Trophoblast cell (in vitro differentiated cells and primary cell): ENCODE measurements at places on chromosomes 7 and 10.

- H3K4me1 ChIP-seq: no peaks in the 10 kb centered on the region
- H3K36me3 ChIP-seq: no peaks in the 10 kb centered on the region
- no peaks in the 10 kb centered on the region for H3K27me3 ChIP-seq
Observed at GRCh38 chr7:118846977-118847376, 622.5 kb downstream of the ANKRD7 start.

DNA sequence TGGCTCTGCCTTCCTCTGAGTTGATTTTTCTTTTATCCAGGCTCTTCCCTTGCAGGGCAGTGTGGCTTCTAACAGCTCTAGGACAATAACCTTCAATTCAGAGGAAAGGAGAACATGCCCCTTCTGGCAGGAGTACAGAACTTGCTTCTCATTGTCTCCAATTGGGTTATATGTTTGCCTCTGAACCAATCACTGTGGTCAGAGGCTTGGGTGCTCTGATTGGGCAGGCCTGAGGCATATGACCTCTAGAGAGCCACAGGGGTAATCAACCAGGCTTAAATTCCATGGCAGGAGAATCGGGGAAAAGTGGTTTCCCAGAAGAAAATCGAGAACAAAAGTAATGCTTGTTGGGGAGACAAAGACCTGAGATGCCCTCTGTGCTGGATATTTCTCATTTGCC, 240.0 kb downstream of the REEP3 start:
- H3K4me1 ChIP-seq: no peaks in the 10 kb centered on the region
- no peak overlapping the region for H3K27ac ChIP-seq
- H3K27me3 ChIP-seq: no peaks in the 10 kb centered on the region
- no peak for DNase-seq
- H3K36me3 ChIP-seq: no peaks in the 10 kb centered on the region
- no peak overlapping the region for H3K4me3 ChIP-seq

DNA sequence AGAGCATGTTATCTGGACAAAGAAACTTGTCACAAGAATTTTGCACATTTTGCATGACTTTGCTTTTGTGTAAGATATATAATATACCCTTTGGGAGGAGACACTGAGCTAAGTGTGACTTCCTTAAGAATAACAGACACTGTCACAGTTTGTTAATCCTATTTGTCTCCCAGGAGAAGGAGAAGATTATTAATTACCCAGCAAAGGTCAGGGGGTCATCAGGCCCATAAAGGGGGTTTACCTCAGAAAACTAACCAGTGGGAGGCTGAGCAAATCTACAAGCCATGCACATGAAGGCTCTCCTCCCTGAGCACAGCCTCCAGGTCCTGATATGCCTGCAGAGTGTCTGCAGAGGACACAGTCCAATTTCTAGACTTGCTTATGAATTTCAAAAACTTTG, 10.1 kb upstream of the MET start:
- no peak overlapping the region for H3K27ac ChIP-seq
- H3K27me3 ChIP-seq: no peaks in the 10 kb centered on the region
- H3K4me3 ChIP-seq: no peak overlapping the region
- H3K4me1 ChIP-seq: no peaks in the 10 kb centered on the region

DNA sequence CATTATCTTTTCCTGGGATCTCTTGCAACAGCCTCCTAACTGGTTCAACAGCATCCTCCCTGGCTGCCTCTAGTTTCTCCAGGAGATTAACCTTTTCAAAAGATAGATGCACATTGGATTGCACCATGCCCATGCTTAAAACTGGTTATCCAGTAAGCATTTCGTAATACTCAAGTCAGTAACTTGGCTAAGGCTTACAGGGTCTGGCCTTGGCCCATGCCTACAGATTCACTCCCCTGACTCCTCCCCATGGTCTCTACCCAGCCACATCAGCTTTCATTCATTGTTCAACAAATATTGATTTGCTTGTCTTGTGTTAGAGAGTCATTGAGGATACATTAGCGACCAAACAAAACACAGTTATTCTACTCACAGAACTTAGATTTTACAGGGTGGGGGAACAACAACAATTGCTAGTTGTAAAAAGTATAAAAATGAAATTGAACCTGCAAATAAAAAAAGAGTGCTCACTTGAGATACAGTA, 1.8 kb upstream of the KIF20B start:
- no peaks in the 10 kb centered on the region for H3K27me3 ChIP-seq
- H3K36me3 ChIP-seq: no peaks in the 10 kb centered on the region
- H3K4me1 ChIP-seq: peaks cover 5% of the 10 kb centered on the region
- DNase-seq: peak; percentile 93
- no peak overlapping the region for H3K4me3 ChIP-seq

DNA sequence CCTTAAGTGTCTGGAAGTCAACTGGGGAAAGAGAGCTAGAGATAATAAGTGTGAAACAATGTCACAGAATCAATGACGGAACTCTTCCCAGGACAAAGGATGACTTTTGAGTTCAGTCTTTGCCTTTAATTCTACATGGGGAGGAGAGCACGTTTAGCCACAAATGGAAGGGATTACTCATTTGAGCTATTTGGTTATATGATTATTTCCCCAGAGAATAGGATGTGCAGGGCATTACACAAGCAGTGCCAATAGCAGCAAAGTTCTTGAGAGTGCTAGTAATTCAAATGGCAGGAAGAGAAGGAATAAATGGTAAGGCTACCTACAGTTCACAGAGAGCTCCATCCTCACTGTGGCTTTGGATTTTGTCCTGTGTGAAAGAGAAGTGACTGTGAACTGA, 6.0 kb downstream of the EGFR start:
- H3K4me3 ChIP-seq: no peak overlapping the region
- no peak overlapping the region for H3K27ac ChIP-seq
- peaks cover 10% of the 10 kb centered on the region for H3K4me1 ChIP-seq
- H3K27me3 ChIP-seq: no peaks in the 10 kb centered on the region
- H3K36me3 ChIP-seq: peaks cover 4% of the 10 kb centered on the region

DNA sequence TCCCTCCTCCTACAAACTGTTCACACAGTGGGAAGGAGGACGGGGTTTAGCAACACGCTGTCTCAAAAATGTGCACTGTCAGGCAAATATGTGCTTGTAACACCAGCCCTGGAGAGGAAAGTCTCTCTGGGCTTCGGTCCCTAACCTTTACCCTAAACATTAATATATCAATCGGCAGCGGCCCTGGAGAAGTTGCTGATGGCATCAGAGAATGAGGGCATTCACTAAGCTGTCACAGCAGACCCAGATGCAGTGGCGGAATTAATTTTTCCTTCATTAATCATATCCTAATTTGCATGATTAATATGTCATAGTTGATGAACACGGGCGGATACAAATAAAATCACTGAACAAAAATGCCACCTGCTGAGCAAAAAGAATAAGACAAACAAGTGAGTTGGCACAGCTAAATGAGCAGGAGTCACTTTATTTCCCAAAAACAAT, 45.2 kb upstream of the INSIG1 start:
- H3K4me1 ChIP-seq: peaks cover 2% of the 10 kb centered on the region
- DNase-seq: peak; percentile 68
- H3K27me3 ChIP-seq: no peaks in the 10 kb centered on the region
- no peak overlapping the region for H3K27ac ChIP-seq

DNA sequence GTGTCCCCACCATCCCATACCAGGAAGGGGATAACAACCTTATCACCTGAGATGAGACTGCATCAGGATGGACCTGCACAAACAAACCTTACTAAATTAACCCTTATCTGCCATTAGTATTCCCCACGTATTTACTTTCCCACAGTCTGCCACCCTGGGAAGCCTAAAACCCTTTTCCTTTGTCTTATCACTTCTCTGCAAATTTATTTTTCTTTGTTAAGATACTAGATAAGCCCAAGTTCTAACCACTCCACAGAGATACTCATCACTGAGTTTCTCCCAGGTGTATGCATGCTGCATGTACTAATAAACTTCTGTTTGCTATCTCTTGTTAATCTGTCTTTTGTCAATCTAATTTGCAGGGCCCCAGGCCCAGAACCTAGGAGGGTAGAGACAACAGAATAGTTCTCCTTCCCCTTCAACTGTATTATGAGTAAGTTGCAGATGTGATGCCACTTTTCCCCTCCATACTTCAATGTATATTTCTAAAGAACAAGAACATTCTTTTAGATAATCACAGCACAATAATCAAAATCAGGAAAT, 66.0 kb downstream of the ELMO1 start:
- DNase-seq: no peak
- no peak overlapping the region for H3K4me3 ChIP-seq
- H3K36me3 ChIP-seq: peaks cover 5% of the 10 kb centered on the region
- no peak overlapping the region for H3K27ac ChIP-seq

DNA sequence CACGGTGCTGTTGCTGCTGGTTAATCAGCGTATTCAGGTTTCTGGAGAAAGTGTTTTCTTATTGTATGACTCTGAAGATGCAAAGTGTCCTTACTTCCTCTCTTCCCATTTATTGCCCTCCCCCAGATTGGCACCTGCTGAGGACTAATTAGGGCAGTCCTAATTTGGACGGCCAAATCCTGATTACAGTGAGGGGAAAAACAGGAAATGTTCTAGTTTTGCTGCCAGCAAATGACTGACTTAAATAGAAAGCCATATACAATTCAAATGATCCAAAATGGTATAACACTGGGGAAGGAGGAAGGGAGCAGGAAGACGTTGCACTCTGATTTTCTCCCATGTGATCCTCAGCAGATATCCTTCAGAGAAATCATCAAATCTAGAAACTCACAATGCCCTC, 222.4 kb upstream of the LRGUK start:
- DNase-seq: no peak
- H3K36me3 ChIP-seq: no peaks in the 10 kb centered on the region
- no peaks in the 10 kb centered on the region for H3K27me3 ChIP-seq
- H3K27ac ChIP-seq: no peak overlapping the region
- no peaks in the 10 kb centered on the region for H3K4me1 ChIP-seq
- no peak overlapping the region for H3K4me3 ChIP-seq

- H3K4me1 ChIP-seq: no peaks in the 10 kb centered on the region
- no peaks in the 10 kb centered on the region for H3K27me3 ChIP-seq
- H3K27ac ChIP-seq: no peak overlapping the region
- no peaks in the 10 kb centered on the region for H3K36me3 ChIP-seq
- DNase-seq: peak; percentile 27
- H3K4me3 ChIP-seq: no peak overlapping the region
Observed at GRCh38 chr10:52213321-52213752, 100.7 kb upstream of the DKK1 start.

DNA sequence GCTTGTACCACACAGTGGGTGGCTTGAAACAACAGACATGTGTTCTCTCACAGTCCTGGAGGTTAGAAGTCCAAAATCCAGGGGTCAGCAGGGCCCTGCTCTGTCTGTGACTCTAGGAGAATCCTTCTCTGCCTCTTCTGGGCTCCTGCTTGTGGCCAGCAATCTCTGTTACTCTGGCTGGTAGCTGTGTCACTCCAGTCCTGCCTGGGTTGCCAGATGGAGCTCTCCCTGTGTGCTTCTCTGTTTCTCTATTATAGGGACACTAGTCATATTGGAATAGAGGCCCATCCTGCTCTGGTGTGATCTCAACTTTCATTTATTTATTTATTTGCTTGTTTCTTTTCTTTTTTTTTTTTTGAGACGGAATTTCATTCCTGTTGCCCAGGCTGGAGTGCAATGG, 276.6 kb upstream of the GALNT17 start:
- H3K4me1 ChIP-seq: no peaks in the 10 kb centered on the region
- no peaks in the 10 kb centered on the region for H3K36me3 ChIP-seq
- H3K4me3 ChIP-seq: no peak overlapping the region
- H3K27ac ChIP-seq: no peak overlapping the region
- no peak for DNase-seq

DNA sequence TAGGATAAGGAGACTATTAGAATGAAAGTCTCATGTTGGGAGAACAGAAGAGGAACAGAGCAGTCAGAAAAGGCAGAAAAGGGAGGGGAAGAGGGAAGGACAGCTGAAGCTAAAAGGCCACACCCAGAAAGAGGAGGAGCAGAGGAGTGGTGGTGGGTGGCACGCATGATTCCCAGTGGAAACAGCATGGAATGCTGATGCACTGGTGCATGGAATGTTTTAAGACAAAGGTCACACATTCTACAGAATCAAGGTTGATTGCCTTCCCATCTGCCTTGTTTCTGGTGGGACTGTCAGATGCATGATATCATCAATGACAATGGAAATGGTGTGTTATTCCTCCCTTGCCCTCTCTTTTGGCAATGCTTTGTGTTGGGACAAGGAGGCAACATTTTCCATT, 285.4 kb upstream of the MKI67 start:
- H3K36me3 ChIP-seq: no peaks in the 10 kb centered on the region
- H3K4me1 ChIP-seq: peaks cover 2% of the 10 kb centered on the region
- peak; percentile 6 for DNase-seq
- no peak overlapping the region for H3K4me3 ChIP-seq
- H3K27ac ChIP-seq: no peak overlapping the region

DNA sequence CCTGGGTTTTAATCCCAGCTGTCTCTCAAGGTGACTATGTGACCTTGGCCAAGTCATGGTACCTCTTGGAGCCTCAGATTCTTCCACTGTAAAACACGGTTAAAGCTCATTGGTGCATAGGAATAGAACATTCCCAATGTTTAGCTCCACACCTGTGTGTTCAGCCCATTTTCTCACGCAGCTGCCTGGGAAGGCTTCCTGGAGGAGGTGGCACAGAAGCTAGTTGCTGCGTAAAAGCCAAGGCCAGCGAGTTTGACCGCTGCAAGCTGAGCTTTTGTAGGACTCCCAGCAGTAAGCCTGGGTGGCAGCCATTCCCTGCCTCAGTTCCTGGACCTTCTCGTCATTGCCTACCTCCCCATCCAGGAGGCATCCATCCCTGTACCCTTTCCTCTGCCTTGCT, 326.6 kb downstream of the RPS24 start:
- peak overlapping the region; percentile 93 for H3K27ac ChIP-seq
- no peak overlapping the region for H3K4me3 ChIP-seq
- no peaks in the 10 kb centered on the region for H3K36me3 ChIP-seq
- peaks cover 52% of the 10 kb centered on the region for H3K4me1 ChIP-seq
- no peaks in the 10 kb centered on the region for H3K27me3 ChIP-seq

GRCh38 chr7:36523371-36524101, 133.9 kb downstream of the ANLN start:
- H3K4me3 ChIP-seq: no peak overlapping the region
- no peaks in the 10 kb centered on the region for H3K36me3 ChIP-seq
- peak; percentile 16 for DNase-seq
- no peaks in the 10 kb centered on the region for H3K27me3 ChIP-seq
- no peak overlapping the region for H3K27ac ChIP-seq
- peaks cover 14% of the 10 kb centered on the region for H3K4me1 ChIP-seq

- no peaks in the 10 kb centered on the region for H3K4me1 ChIP-seq
- H3K36me3 ChIP-seq: no peaks in the 10 kb centered on the region
- H3K27ac ChIP-seq: no peak overlapping the region
- DNase-seq: peak; percentile 38
- no peak overlapping the region for H3K4me3 ChIP-seq
Observed at GRCh38 chr7:28536259-28536658, 123.9 kb downstream of the CREB5 start.

DNA sequence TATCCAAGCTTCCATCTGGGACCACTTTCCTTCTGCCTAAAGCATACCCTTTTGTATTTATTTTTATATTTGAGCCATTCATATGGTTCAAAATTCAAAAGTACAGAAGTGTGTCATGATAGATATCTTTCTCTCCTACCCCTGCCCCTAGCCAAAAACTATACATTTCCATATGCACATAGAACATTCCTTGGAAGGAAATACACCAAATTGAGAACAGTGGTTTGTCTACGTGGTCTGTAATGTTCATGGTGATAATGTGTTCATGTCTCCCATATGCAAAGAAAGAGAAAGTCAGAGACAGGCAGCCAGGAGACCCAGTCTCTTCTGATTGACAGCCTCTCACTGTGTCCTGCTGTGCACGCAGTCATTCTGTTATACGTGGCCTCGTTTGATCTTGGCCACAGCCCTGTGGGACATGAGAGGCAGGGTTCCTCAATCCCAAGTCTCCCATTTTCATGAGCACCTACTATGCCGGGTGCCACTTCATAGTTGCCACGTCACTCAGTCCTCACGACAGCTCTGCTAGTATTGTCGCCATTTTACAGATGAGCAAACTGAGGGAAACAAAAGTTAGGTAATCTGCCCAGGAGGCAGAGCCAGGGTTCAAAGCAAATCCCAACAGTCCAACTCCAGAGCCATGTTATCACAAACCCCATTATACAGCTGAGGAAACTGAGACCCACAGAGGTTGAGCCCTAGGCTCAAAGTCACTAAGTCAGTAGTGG, 8.0 kb upstream of the CDH23 start:
- no peak overlapping the region for H3K4me3 ChIP-seq
- no peaks in the 10 kb centered on the region for H3K36me3 ChIP-seq
- no peak for DNase-seq
